ENCODE measurements at places on chromosomes 2 and 18. TPM values are rescaled to one million over a fixed set of nuclear protein-coding genes. Genes with fewer than 3 reads are reported as not detected.

The COLEC12 gene
- not detected for total RNA-seq

The PGAP1 gene
- 8.4 TPM for total RNA-seq

The CIB4 gene
- total RNA-seq = not detected

The DUSP19 gene
- total RNA-seq = 3.6 TPM

The ACMSD gene
- not detected for total RNA-seq

The C2orf15 gene
- total RNA-seq = 0.82 TPM

The NEU2 gene
- total RNA-seq = not detected

The RNU2-63P gene
- 21.4 TPM for total RNA-seq

The TMEM200C gene
- total RNA-seq = not detected

The TSPYL6 gene
- total RNA-seq = not detected

The MRPS5 gene
- 83.5 TPM for total RNA-seq

The SERPINE2 gene
- 11.6 TPM for total RNA-seq

The GKN1 gene
- total RNA-seq = not detected

The ABHD1 gene
- 0.34 TPM for total RNA-seq

The SGPP2 gene
- total RNA-seq = 5.6 TPM

The TXNDC2 gene
- total RNA-seq = not detected

The LYG2 gene
- total RNA-seq = not detected

The TTR gene
- not detected for total RNA-seq

The FIGN gene
- not detected for total RNA-seq

The TRPM8 gene
- not detected for total RNA-seq

The REG1A gene
- total RNA-seq = not detected

The GREB1 gene
- total RNA-seq = 0.30 TPM

The NPPC gene
- not detected for total RNA-seq

The AKAIN1 gene
- total RNA-seq = not detected

All from activated CD8-positive, alpha-beta memory T cell treated with anti-CD3 and anti-CD28 coated beads for 36 hours (primary cell).